ENCODE measurements at places on chromosomes 6 and 20.
A peak's percentile ranks its signal among the peaks of the same experiment; 100 is the strongest.

- no peak for DNase-seq
These were observed 7.3 kb downstream of the BPHL start for GRCh38 chr6:3125815-3126214.

DNA sequence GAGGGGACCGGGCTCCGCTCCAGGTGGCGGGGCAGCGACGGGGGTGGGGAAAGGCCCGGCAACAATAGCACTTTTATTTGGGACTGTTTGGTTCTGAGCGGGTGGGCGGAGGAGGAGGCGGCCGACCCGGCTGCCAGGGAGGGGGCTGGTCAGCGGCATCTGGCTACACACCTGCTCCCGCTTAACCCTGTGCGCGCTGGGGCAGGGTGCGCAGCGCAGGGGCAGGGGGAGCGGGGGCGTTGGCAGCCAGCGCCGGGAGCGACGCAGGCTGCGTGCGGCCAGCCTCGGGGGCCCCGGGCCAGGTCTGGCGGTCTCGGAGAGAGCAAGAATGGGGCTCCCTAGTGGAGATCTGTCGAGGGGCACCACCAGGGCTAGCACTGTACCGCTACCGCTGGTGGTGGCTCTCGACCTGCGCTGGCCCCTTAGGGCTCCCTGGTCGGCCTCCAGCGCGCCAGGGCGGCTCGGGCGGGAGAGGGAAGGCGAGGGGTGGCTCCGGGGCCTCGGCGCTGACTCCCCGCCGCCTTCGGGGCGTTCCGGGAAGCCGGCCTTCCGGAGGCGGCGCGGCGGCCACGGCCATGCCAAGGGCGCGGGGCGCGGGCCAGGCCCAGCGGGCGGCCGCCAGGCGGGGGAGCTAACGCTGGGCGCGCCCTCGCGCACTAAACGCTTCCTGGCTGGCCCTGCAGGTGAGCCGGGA is 92.4 kb downstream of the NCR2 start:
- peak; percentile 95 for DNase-seq

DNA sequence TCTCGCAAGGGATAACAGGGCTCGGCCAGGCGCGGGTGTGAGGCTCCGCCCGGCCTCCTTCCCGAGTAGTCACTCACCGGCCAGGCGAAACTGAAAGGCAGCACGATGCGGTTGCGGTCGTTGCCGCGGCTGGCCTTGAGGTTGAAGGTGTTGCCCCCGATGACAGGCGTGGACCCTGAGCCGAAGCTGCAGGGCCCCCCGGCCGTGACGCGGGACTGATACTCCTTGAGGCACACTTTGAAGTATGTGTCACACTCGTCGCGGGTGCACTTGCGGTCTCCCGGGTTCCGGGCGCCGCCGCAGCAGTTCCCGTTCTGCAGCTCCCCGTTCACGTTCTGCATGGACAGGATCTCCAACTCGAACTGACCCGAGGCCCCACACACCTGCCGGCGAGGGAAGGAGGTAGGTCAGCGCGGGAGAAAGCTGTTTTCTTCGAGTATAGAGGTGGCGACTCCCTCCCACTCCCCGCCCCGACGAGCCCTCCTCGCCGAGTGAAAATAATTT is 1.1 kb downstream of the JAG1 start:
- no peak for DNase-seq

DNA sequence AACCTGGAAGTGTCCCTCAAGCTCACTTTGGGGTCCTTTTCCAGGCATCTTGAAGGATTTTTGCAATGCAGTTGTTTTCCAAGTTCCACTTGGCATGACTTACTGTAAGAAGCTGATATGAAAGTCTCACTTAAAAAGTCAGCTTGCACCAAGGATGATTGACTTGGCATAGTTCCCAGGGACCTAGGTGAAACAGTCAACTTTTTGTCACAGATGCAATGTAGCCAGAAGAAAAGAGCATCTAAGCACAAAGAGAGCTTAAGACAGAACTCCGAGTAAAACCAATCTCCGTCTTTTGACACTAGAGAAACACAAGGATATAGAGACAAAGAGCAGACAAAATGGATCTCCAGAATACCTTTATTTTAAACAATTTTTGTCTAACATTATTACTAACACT is 2.6 kb upstream of the ZSCAN12 start:
- DNase-seq: no peak

GRCh38 chr20:32648761-32649650 is 24.7 kb downstream of the C20orf203 start:
- DNase-seq: no peak

DNA sequence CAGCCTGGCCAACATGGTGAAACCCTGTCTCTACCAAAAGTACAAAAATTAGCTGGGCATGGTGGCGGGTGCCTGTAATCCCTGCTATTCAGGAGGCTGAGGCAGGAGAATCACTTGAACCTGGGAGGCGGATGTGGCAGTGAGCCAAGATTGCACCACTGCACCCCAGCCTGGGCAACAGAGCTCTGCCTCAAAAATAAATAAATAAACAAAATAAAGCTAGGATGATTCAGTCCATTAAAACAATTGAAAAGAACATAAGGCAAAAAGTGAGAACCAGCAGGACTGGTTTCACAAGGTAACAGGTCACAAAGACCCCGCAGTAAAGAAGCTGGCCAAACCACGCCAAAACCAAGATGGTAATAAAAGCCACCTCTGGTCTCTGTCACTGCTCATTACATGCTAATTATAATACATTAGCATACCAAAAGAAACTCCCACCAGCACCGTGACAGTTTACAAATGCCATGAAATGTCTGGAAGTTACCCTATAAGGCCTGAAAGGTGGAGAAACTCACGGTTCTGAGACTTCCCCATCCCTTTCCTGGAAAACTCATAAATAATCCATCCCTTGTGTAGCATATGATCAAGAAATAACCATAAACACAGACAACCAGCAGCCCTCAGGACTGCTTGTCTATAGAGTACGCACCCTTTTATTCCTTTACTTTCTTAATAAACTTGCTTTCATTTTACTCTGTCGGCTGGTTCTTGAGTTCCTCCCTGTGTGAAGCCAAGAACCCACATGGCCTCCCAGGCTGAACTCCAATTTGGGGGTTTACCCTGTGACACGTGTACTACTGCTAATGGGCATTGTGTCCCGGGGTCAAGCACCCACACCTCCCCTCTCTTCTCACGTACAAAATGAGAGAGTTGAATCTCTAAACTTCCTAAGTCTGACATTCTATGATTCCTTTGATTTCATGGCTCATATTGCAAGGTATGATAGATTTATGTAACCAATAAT is 10.2 kb downstream of the LAMA4 start:
- DNase-seq: no peak

- no peak for DNase-seq
These were observed 60.5 kb upstream of the PRND start for GRCh38 chr20:4661191-4661590.

All from NCI-H526 (cell line).